ENCODE measurements at places on chromosomes 1 and 21.

- no peak for DNase-seq
Measured at GRCh38 chr1:234148816-234149215, 224.4 kb upstream of the COA6 start.

DNA sequence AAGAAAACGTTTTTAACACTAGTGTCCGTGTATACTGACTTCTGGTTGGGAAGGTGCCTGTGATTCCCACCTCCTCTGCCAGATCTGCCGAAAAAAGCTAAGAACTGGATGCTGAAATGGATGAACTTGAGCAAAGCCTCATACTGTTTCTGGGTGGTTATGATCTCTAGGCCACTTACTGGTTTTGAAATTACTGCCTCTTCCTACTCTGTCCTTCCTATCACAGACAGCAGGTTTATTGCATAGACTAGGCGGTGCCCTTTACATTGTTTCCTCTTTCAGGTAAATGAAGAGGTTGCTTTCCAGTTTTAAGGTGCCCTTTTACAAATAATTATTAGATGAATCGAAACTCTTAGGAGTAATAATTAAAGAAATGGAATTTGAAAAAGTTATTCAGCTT lies 27.5 kb downstream of the PEX14 start:
- DNase-seq, result no peak

- DNase-seq, result no peak
Measured at GRCh38 chr1:237672748-237673147, 218.0 kb downstream of the ZP4 start.

- no peak for DNase-seq
Measured at GRCh38 chr1:217315346-217315745, 315.5 kb downstream of the GPATCH2 start.

DNA sequence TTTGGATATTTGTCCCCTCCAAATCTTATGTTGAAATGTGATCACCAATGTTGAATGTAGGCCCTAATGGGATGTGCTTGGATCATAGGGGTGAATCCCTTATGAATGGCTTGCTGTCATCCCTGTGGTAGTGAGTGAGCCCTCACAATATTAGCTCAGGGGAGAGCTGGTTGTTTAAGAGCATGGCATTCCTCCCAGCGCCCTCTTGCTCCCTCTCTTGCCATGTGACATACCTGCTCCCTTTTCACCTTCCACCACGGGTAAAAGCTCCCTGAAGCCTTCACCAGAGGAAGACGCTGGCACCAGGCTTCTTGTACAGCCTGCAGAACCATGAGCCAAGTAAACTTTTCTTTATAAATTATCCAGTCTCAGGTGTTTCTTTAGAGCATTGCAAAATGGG lies 305.6 kb downstream of the KCTD3 start:
- DNase-seq, result no peak

GRCh38 chr1:54338464-54338863 lies 67.7 kb downstream of the SSBP3 start:
- DNase-seq, result no peak

DNA sequence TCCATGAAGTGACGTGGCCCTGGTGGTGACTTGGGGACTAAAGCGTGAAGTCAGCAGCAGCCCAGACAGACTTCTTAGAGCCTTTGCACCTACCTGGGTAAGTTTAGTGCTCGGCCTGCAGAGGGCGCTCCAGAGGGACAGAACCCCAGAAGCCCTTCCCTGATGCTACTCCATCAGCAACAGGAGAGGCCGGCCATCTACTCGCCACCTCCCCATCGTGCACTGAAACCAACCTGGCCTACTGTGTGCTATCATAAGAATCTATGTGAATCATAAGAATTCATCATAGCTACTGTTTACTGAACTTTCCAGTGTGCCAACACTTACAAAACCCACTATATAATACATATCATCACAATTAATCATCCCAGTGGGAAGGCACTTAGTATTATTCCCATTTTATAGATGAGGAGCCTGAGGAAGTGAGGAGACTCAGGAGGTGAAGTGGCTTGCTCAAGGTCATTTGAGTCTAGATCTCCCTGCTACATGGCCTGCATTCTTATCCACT lies 7.9 kb upstream of the EDN2 start:
- peak; percentile 72 for DNase-seq

DNA sequence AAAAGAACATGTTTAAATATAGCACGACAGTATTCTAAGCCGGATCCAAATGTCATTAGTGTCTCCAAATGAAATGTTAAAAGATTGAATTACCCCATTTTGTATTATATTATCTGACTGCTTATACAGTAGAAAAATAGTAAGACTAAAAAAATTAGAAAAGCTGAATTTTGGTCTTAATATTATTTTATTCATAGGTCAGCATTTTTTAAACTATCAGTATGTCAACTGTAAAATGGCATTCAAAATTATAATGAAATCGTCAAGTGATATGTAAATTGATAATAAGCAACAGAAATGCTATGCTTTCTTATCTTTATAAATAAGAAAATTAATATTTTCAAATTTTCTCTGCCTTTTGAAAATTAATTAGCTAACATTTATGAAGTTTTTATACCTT lies 16.6 kb downstream of the SLC44A5 start:
- DNase-seq, result no peak

DNA sequence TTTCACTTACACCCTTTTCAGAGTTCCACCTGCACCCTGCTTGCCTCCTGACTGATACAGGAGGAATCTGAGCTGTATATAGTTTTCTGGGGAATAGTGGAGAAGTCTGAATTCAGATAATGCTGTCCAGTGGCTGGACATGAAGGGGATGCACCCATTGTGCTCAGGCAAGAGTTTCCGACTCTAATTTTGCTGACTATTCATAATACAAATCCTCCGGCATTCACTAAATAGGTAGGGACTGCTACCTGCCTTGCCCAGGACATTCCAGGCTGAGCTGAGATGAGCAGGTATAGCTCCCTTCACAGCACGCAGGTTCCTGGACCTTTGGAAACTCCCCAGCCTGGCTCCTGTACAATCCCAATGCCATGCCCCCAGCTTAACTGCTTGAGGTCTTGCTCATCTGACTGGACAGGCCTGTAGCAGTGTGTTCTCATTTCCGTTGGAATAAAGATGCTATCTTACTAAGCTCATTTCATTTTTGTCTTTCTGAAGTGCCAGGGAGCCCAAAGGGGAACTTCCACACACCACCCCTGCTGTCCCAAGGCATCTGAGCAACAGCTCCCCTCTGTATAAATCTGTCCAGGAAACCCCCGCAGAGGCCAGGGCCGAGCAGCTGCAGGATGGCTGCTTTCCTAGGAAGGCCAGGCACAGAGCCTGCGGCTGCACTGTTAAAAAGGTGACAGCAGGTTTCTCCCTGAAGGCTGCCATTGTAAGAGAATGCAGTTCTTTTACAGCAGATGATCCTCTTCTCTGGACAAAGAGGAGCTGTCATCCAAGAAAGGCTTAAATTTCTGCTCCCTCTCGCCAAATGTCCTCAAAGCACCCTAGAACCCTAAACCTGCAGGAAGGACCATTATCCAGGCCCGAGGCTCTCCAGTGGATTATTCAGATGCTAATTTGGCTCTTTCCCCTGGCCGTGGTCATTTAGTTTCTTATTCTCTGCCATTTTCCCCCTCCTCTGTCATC lies 21.7 kb upstream of the VASH2 start:
- DNase-seq, result no peak

GRCh38 chr1:54265659-54266058 lies 65.7 kb downstream of the MRPL37 start:
- no peak for DNase-seq

DNA sequence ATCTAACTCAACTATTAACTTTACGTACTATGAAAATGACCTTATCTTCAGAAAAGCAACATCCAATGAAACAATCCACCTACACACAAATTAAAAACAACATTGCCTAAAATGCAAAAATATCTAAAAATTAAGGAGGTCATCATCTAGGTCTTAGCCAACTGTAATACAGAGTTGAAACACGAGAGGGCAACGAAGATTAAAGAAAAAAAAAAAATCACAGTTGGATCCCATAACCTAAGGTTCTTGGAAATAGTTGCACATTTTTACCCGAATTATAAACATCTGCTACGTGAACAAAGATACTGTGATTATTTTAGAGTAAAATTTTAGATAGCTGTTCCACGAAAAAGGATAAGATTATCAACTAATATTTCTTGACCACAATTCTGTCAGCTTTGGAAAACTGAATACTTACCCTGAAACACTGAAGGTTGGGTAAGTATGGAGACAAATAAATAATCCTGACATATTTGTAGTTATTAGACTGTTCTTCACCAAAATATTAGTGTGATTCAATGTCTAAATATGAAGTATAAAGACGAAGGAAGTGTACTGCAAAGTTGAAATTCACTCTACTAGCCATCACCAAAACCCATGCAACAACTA lies 88.0 kb upstream of the AK4 start:
- DNase-seq, result no peak

DNA sequence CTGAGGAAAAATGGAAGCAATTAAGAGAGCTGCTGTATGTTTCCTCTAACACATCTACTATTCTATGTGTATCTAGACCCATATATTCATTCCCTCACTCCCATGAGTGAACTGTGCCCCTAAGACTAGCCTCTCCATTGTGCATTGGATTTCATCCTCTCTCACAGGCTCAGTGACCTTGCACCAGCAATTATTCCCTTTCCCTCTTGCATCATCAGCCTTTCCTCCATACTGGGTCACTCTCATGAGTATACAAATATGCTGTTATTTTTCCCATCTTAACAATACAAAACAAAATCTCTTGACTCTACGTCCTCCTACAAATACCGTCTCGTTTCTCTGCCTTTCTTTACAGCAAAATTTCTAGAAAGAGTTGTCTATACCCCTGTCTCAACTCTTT lies 29.4 kb upstream of the METTL18 start:
- no peak for DNase-seq

DNA sequence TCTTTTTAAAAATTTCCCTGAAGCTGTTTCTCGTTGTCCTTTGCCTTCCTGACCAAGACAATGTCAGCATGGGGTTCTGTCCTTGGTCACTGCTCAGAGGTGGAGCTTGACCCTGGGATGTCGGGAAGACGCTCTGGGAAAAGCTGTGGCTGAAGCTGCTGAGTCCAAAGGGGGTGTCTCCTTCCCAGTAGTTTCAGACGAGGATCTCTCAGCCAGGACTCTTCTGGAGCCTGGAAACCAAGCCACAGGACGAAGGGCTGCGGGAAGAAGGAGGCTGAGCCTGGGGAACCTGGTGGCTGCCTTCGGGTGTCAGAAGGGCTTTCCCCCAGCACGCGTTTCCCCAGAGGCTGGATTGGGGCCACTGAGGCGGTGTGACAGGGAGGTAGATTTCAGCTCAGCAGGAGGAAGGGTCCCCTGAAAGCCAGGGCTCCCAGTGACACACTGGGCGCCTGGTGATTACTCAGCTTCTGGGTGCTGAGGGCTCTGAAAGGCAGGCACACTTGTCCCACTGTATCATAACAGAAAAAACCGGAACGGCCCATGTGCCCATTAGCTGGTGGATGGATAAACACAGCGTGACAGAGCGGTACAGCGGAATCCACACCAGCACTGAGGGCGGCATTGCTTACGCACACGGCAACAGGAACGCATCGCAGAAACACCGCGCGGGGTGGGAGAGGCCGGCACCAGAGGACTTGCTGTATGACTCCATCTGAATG lies 5.0 kb upstream of the KRTAP12-1 start:
- no peak for DNase-seq

DNA sequence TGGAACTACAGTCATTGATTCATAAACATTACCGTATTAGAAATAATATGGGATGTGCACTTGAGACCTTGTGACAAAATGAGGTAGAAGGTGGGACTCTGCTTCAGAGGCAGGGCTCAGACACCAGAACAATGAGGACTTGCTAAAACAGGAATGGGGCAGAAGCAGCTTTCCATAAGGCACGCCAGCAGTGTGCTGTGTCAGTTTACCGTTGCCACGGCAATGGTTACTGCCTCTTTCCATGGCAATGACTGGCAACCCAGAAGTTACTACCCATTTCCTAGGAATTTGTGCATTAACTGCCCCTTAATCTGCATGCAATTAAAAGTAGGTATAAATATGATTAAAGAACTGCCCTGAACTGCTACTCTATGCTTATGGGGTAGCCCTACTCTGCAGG lies 169.0 kb downstream of the CHRM3 start:
- DNase-seq, result no peak

DNA sequence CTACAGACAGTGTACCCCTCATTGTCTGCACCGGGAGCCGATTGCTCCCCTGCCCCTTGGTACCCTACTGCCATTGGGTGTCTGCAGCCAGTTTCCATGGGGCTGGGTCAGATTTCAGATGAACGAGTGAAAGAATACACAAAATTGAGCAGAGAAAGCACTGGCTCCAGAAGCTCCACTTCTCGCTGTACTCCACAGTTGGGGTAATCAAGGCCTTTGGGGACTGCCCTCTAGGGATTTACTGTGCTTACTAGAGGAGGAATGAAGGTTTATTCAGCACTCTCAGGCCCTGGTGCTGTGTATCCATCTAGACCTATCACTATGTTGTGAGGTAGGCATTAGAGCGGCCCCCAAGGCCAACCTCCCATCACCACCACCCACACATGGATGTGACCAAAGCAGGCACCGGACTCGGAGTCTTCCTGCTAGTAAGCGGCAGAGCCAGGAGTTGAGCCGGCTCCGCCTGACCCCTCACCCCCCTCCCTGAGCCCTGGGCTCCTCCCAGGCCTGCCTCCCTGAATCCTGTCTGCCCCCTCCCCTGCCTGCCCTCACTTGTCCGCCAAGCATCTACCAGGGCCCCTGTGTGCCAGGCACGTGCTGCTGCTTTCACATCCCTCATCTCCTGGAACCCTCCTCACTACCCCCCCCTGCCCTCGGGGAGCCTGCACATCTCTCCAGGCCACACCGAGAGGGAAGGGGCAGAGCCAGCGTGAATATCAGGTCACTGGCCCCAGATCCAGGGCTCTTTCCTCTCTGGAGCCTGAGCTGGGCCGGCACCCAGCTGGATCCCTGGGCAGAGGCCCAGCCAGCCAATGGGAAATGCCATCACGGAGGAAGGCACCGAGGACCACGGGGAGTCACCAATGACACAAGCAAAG lies 23.3 kb downstream of the KCNN3 start:
- DNase-seq, result no peak
